ENCODE measurements at places on chromosomes 5 and 9.

DNA sequence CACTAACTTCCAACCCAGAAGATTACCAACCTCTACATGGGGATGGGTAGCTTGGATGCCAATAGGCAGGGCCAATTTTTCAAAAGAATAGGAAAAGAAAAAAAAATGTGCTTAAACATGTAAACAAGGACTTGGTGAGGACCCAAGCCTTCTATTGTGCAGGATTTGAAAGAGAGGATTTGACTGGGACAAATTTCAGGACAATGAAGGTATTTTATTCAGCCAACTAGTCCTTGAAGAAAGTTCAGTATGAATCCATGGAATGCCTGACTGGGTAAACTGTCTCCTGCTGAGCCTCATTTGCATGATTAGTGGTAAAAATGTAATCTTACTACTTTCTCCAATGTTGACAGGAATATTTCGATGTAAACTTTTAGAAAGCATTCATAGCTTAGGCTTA, 192.5 kb upstream of the RORB start:
- DNase-seq, result no peak

- no peak for DNase-seq
These were observed 120.8 kb downstream of the EMB start for GRCh38 chr5:50320131-50320749.

DNA sequence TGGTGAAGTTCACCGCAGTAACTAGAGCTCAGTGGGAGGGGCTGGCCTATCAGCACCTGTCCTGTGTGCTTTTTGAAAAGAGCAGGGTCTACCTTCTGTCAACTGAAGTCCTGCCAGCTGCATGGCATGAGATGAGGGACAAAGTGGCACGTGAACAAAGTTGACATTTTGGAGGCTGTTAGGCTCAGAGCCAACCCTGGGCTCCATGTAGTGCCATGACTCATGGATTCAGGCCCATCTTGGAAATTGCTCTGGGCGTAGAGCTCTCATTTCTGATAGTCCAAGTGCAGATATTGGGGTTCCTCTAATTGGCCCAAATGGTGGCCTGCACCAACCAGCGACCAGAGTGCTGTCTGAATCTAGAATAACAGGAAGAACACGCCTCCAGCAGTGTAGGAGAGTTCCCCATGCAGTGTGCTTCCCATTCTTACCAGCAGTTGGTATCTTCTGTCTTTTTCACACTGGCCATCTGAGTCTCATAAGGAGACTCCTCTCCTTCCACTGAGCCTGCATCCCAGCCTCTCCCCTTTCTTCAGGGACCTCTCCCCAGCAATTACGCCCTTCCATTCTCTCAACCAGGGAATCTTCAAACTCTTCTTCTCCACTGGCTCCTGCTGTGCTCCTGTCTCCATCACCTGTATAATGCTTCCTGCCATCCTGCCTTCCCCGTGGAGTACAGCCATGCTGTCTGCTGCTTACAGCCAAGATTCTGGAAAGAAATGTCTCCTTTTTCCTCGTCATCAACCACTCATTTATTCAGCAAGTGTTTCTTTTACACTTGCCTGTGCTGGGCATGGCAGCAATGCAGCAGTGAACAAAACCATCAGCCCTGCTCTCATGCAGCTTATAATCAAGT, 30.4 kb downstream of the IRF1 start:
- DNase-seq, result no peak

DNA sequence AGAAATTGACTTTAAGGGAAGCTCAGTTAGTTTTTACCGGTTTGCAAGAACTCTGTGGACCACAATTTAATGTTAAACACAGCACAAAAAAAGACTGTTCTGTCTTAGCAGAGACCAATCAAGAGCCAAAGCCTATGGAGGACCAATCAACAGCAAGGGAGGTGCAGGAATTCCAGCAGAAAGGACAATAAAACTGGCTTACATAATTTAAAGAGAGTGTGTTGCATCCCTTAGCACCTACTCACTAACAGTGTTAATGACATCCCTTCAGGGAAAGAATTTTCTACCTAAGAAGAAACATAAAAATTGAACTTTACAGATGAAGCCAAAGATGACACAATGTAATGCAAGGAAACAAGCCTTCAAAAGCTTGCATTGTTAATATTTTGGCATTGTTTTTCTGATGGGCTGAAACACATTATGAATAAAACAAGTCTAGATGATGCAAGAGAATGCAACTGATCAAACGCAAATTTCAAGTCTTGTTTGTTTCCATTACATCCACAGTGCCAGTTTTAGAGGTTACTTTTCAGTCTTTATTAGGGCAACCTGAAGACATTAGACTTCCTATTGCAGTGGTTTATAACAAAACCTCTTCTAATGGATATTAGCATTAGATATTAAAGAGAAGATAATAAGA, 111.3 kb upstream of the FST start:
- DNase-seq, result no peak

GRCh38 chr9:2601785-2602378, 19.7 kb upstream of the VLDLR start:
- DNase-seq, result no peak

All from SJSA1 (cell line).